ENCODE measurements at places on chromosomes 4 and X.

GRCh38 chrX:66163447-66163846 lies 600 bp upstream of the HEPH start:
- no peak for DNase-seq

DNA sequence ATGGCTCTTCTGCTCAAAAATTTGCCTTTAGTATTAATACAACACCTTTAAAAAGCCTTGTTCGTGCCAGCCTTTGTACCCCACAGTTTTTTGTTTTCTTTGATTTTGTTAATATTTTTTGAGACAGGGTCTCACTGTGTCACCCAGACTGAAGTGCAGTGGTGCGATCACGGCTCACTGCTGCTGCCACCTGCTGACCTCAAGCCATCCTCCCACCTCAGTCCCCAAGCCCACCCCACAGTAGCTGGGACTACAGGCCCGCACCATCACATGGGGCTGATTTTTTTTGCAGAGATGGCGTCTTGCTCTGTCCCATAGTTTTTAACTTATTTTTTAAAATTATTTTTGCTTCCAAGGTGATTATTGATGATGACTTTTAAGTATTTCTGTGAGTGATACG lies 134.0 kb downstream of the HTR2C start:
- no peak for DNase-seq

GRCh38 chr4:184854673-184855072 lies 28.9 kb upstream of the ACSL1 start:
- DNase-seq: no peak

DNA sequence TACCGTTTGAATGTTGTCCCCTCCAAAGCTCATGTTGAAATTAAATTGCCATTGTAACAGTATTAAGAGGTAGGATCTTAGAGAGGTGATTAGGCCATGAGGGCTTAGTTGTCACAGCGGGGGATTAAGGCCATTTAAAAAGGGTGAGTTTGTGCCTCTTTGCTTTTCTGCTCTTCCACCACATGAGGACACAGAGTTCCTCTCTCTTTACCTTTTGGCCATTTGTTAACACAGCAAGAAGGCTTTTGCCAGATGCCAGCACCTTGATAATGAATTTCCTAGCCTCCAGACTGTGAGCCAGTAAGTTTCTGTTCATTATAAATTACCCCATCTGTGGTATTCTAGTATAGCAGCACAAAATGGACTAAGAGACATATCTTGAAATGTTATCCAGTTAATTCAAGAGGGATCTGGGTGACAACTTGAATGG lies 7.8 kb upstream of the HERC3 start:
- no peak for DNase-seq

GRCh38 chrX:20393944-20394343 lies 127.2 kb upstream of the RPS6KA3 start:
- no peak for DNase-seq

GRCh38 chrX:40933706-40934425 lies 151.4 kb upstream of the USP9X start:
- peak; percentile 63 for DNase-seq

DNA sequence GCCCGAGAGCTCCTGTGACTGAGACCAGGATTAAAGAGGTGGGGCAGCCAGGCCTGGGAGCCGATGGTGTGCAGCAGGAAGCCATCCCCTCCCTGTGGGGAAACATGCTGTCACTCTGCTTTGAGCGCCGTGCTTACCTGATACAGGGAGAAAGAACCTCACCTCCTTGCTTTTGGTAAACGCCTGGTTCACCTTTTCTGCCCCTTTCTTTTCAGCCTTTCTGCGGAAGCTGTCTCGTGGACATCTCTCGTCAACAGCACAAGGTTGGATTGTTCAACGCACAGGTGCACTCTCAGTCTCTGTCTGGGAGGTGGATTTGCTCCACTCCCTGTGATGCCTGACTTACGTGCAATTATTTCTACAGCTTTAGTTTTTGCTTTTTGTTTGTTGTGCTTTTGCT lies 12.0 kb downstream of the ZFYVE28 start:
- no peak for DNase-seq

DNA sequence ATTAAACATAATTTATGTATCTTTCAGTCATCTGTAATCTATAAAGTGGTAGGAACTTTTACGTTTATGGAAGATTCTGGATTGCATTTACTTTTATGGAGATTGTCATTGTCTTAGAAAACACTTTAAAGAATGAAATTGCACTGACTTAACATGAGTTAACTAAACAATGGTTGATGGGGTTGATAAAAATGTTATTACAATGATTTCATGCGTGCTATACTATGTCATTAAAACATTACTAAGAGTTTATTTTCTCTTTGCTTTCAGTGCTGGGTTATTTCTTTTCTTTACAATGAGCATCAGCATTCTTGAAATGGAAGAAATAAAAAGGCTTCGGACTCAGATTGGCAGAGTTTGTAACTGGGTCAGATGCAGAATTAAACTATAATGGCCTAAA lies 67.1 kb upstream of the PDLIM3 start:
- no peak for DNase-seq

DNA sequence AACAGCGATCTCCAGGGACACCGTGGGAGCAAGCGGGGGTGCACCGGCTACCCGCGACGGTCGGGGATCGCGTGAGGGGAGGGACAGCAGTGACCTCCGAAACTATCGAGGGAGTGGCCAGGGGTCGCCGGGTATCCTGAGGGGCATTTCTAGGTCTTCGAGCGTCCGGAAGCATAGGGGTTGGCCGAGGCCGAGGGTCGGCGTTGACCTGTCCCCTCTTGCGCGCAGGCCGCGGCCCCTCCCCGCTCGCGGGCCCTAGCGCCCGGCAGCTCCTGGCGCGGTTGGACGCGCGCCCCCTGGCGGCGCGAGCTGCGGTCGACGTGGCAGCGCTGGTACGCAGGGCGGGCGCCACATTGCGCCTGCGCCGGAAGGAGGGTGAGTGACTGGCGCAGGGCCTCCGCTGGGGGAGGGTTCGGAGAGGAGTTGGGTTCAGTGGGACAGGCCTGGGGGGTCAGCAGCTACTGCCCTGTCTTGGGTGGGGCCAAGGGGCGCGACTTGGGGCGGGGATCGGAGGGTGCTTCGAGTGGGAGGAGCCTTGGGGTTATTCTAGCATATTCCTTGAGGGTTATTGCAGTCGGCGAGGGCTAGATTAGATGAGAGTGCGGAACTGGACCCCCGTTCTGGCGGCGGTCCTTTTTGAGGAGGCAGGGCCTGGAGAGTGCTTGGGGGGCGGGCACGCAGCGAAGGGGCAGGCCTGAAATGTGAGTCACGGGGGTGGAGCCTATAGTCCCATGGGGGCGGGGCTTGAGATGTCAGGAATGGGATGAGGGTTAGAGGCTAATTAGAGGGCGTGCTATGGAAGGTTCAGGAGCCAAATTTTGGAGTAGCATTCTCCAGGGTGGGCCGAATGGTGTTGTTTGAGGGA lies 1.2 kb downstream of the MAGIX start:
- peak; percentile 91 for DNase-seq

- no peak for DNase-seq
These were observed 111.1 kb downstream of the ZNF330 start for GRCh38 chr4:141331534-141332358.

- no peak for DNase-seq
These were observed 147.2 kb downstream of the AFF2 start for GRCh38 chrX:148647651-148648050.

DNA sequence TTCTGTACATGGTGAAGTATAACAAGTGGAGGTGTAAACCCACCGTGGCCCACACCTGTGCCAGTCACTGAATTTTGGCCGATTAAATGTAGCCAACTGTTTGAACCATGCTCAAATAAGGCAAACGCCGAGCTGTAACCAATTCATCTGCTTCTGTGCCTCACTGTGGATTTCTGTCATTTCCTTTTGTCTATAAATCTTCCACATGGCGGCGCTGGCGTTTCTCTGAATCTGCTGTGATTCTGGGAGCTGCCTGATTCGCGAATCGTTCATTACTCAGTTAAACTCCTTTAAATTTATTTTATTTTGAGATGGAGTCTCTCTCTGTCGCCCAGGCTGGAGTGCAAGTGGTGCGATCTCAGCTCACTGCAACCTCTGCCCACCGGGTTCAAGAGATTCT lies 19.2 kb downstream of the SUPT20HL2 start:
- DNase-seq: no peak

DNA sequence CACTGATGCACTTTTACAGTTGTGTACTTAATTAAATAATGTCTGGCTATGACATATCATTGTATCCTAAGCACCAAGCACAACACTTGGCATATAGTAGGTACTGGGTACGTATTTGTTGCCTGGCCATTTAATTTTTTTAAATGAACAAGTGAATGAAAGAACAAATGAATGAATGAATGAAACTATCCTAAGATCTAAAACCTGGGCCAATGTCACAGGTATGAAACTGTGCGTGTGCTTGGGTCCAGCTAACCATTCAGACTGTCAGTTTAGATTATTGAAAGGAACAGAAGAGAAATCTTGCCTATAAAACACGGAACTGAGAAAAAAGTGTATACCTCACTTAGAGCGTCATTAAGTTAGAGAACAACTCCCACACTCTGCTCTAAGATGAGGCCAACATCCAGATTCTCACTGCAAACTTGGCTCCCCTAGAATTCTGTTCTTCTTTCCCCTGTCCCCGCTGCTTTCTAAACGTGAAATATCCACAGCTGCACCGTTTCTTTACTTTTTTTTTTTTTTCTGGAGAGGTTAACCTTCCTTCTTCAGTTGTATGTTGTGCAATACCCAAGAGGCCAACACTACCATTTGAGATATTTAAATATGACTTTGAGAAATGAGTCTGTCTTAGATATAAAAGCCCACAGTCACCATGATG lies 17.3 kb upstream of the SEL1L3 start:
- DNase-seq: no peak

- DNase-seq: peak; percentile 2
These were observed 501.3 kb upstream of the AADAT start for GRCh38 chr4:170591076-170591475.
